Stimulated activated CD8-positive, alpha-beta memory T cell treated with anti-CD3 and anti-CD28 coated beads, Interleukin-15, amount 100 ng/mL, for 4 hours (primary cell): ENCODE measurements at places on chromosomes 2 and 18.

GRCh38 chr2:190535121-190535439, 558 bp upstream of the NEMP2 start:
- no peak for DNase-seq

DNA sequence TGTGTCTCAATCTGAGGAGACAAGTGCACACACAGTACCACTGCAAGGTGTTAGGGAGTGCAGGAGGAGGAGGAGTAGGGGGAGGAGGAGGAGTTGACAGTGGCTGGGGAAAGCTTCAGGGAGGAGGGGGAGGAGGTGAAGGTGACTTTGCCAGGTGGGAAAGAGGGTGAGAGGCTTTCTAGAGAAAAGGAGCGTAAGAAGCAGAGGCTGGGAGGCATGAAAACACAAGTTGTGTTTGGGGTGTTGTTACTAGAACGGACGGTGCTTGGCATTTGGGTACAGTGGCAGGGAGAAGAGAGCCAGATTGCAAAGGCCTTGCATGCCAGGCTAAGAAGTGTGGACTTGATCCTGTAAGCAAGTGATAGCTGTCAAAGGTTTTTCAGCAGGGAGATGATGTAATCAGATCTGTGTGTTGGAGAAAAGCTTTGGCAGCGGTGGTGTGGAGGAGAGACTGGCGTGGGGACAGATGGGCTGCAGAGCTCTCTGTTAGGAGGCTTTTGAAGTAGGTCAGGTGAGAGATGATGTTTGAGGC, 16.2 kb downstream of the TANC1 start:
- DNase-seq: no peak

DNA sequence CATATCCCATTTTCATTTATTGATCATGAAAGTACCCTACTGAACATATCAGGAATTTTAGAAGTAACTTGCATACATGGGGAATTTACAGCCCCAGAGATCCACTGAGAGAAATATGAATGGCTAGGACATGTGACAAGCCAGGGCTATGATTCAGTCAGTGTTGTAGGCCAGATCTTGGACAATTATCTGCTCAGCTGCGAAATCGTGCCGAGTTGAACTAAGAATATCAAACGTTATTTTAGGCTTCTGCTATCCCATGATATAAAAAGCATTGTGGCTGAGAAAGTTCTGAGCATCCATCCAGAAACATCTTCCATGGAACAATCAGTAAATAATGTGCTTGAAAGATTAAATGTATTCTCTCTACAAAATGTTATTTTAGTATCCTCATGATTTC, 85.7 kb upstream of the UNC80 start:
- no peak for DNase-seq

DNA sequence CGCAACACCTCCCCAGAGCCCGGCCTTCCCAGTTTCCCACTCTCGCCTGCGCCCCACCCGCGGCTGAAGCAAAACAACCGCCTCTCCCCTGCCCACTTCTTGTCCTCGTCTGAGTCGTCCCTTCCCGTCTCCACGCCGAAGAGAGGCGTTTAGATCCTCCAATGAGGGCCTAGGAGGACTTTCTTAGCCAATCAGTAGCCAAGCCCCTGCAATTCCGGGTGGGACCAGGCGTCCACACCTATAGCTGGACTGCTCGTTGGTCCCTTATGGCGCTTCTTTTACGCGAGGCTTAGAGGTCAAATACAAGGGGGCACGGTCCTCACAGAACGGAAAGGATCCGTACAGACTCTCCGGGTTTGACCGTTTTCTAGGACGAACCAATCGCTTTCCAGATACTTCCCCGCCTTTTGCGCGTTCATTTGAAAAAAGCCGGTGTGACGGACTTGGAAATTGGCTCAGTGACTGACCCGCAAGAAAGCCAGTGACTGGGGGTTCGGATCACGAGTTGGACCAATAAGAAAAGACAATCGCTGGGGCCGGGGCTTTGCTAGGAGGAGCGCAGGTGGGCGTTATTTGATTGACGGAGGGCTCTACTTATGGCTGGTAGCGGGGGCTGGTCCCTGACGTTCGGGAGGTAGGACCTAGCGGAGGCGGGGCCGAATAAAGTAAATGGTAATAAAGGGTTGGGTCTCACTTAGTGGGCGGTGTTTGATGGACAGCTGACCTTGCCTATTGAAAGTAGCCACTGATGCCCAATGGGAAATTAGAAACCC, 581 bp upstream of the PPM1B start:
- peak; percentile 89 for DNase-seq

DNA sequence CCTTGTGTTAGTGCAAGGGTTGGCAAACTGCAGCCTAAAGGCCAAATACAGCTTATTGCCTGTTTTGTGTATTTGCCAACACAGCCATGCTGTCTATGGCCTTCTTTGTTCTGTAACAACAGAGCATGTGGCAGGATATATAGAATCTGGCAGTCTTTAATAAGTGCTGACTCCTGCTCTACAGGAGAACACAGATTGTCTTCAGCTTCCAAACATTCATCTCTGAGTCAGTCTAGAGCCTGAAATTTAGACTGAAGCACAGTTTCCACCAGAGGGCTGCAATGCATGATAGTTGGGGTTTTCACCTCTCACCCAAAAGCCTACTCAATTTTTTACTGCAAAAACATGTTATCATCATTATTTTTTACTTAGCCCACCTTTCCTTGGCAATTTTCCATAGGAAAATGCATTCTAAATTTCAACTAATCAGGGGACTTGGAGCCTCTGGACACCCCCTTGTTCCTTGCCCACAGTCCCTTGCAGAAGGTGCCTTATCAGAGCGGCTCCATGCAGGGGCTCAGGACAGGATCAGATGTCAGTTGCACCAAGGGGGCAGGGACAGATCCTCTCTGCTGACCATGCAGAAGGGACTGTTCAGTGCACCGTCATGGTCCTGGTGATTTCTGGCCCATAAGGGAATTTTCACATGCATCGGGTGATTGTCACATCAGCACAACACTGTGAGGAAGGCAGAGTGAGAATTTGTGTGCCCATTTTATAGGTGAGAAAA, 12.4 kb downstream of the IL37 start:
- no peak for DNase-seq

GRCh38 chr2:12352889-12353288, 363.8 kb upstream of the TRIB2 start:
- DNase-seq: no peak

GRCh38 chr2:232139171-232139594, 177.7 kb downstream of the DIS3L2 start:
- no peak for DNase-seq

DNA sequence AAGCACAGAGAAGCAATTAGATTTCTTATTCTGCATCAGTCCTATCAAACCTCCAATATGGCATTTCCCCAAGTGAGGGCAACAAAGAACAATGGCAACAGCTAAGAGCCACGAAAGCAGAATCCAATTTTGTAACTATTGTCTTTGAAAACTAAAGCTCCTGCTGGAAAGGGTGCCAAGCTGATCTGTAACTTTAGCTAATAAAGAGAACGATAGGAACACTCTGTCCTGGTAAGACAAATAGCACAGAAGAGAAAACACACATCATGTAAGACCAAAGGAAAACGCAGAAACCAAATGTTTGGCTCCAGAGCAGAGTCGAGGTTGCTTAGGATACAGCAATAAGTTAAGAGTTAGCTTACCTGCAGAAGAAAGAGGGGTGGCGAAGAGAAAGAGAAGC, 160.5 kb downstream of the STK39 start:
- no peak for DNase-seq

DNA sequence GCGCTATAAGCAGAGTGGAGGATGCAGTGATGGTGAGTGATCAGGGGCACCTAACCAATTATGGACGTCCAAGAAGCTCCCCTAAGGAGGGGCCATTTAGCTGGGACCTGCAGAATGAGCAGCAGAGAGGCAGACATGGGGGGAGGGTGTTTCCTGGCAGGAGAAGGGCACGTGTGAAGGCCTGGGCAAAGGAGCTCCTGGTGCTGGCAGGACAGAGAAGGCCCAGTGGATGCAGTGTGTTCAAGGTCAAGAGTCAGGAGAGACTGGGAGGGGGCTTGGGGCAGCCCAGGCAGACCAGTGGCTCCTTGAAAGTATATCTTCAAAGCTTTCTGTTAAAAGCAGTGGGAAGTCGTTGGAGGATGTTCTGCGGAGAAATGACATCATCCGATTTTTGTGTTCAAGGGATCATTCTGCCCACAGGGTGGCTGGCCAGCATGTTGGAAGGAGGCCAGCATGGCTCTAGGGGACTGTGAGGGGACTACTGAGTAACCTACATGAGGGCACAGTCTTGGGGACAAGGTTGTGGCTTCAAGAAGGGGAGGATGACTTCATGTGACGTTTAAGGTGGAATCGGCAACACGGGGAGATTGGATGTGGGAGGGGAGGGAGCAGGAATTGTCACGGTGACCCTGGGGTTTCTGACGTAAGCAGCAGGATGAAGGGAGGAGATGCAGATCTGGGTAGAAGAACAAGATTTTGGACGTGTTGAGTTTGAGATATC, 9.0 kb upstream of the CIB4 start:
- DNase-seq: no peak

DNA sequence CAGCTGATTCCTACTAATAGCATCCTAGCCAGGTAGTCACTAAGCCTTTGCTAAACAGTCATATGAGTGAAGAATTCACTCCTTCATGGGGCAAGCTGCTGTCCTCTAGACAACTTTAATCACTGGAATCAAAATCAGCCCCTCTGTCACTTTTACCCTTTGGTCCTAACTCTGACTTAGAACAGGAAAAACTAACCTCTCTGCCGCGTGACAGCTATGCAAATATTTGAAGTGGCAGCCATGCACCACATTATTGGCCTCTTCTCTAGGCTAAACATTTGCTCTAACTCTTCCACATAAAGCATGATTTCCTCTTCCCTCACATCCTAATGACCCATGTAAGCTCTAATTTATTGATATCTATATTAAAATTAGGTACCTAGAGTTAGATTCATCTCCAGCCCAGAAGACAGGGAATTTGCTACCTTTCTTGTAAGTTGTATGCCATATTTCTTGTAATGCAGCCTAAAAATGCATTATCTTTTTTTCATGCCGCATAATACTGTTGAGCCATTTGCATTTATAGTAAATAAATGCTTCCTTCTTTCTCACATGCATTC, 12.8 kb upstream of the ONECUT2 start:
- DNase-seq: no peak

DNA sequence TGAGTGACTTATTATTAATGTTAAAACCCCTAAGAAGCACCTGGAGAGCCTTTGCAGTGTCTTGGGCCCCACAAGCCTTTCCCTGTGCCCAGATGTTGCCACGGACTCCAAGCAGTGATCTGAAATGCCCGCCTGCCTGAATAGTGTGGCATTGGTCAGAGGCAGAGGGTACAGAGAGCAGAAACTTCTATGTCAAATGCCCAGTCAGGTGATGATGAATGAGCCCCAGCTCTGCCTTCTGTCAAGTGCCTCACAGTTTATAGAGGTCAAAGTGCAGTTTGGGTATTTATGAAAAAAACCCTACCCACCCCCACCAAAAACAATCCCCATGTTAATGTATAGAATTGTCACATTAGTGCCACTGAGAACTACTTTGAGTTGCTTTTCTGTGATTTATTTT, 170.0 kb upstream of the SIX3 start:
- no peak for DNase-seq

DNA sequence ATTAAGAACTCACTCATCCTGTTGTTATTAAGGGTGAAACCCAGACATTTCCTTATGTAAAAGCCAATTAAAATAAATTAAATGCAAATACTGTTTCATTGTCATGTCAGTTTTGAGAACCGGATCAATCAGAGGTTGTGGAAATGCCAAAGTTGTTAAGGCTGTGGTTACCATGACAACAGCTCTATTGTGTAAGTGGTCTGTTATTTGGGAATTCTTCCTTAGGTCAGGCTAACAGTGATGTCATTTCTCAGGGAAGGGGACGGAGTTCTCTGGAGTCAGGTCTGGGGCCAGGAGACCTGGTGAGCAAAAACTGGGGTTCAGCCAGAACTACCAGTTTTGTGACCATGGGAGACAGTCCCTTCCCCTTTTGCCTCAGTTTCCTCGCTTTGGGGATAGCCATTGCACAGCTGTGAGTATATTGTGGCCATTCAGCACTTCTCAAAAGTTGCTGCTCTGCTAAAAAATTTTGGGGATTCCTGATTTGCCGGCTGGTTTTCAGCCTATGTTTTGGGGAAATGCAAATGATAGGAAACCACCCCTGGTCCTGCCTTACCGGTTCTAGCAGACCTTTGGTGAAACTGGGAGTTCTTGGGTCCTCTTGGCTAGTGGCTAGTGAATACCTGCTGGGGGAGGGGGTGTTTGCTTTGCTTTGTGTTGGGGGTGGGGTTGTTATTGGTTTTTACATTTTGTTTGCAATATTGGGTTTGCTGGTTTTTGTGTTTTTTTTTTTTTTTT, 21.6 kb downstream of the HPCAL1 start:
- no peak for DNase-seq

DNA sequence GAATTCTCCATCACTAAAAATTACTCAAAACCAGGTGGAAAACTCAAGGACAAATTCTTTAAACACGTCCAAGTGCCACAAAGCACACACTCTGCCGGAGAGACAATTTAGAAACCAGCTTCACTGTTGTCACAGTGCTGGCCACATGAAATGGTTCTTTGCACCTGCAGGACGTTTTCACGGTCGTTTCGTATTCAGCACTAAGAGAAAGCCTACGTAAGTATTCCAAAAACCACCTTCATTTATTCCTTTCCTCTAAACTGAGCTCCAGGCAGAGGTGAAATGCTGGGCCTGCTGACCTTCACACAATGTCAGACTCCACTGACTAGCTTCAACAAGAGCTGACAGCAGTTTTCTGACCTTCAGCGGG, 680 bp downstream of the ATP5F1A start:
- no peak for DNase-seq

DNA sequence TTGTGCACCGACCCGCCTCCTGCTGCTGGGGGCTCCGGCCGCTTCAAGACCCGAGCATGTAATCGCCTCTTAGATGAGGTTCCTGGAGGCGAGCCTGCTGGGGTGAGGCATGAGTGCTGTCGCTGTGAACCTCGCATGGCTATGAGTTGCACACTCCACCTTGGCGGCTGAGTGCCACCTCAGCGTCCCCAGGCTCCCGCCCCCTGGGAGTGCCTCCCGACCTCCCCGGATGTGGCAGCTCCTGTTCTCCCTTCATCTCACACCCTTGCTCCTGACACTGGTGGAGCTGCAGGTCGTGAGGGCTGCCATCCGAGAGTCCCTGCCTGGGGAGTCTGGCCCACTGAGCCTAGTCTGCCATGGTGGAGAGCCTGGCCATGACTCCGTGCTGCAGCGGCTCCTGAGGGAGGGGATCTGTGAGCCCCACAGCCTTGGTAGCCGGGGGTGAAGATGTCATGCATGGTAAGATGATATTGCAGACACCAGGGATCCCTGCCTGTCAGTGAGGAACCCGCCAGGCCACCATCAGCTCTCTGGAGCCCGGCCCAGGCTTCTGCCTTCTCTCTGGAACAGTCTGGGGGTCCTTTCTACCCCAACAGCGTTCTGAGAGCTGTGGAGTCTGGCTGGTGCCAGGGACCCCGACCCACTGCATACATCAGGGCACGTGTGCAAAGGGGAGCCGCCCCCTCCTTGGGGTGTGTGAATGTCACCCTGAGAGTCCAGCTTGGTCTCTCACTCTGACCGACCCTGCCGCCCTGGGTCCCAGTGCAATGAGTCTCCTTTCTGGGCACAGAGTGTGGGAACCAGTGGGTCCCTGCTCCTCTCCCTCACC, 61.6 kb upstream of the HS6ST1 start:
- DNase-seq: no peak

GRCh38 chr2:239956818-239957261, 68.3 kb downstream of the NDUFA10 start:
- no peak for DNase-seq
